ENCODE measurements at places on chromosomes 1 and 21.

GRCh38 chr1:69738458-69739250 lies 170.9 kb downstream of the LRRC7 start:
- no peak for DNase-seq

DNA sequence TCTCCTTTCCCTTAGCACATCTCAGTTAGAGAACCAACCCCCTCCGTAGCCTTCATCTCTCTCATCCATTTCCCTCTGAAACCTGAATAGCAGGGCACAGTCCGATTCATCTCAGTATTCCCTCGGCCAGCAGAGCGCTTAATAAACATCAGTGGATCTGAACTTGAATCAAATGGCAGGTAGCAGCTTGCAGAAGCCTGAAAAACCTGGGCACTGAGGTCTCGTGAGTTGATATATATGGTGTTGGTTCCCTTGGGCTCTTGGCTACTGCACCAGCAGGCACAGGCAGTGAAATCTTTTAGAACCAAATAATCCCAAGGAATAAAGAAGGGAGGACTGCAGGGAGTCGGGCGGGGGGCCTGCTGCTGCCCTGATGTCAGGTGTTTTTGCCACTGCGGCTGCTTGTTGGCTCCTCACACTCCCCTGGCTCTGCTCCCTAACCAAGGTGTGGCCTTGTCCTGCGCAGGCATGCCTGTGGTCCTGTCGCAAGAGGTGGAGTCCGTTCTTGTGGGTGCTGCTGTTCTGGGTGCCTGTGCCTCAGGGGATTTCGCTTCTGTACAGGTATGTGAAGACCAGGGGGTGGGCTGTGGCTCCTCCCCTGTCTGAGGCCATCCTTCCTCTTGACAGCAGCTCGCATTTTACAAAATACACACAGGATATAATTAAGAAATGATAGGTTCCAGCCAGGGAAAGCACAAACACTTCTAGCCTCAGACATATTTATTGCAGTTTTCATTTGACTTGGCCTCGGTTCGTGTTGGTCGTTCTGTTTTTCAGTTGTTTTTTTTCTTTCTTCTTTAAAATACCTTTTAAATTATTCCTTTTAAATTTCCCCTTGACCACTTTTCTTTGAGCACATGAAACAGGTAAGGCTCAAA lies 140.9 kb upstream of the HOOK1 start:
- DNase-seq, result no peak

- DNase-seq, result no peak
Measured at GRCh38 chr1:230163205-230163604, 96.2 kb downstream of the GALNT2 start.

DNA sequence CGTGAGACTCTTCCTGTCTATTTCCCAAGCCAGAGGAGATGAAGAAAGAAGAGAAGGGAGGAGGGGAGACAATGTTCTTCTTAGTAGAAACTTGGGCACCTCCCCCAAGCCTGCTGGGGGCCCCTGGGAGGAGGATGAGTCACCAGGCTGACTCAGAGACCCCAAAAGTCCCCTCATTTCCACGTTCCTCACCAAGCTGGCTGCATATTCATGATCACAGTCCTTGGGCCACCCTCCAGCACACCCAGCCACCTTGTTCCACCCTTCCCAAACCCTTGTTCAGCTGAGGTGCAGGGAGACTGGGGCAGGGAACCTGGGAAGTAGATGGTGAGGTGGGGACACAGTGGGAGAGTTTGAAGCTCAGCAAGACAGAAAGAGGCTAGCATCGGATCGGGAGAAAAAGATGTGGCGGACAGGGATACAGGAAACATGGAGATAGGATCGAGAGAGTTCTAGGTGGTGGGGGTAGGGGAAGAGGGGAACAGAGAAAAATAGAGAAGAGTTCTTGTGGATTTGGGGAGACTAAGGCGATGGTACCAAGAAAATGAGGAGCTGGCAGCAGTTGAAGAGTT lies 712 bp downstream of the RAB13 start:
- no peak for DNase-seq

- DNase-seq, result no peak
Measured at GRCh38 chr1:96865731-96866685, 144.4 kb downstream of the PTBP2 start.

DNA sequence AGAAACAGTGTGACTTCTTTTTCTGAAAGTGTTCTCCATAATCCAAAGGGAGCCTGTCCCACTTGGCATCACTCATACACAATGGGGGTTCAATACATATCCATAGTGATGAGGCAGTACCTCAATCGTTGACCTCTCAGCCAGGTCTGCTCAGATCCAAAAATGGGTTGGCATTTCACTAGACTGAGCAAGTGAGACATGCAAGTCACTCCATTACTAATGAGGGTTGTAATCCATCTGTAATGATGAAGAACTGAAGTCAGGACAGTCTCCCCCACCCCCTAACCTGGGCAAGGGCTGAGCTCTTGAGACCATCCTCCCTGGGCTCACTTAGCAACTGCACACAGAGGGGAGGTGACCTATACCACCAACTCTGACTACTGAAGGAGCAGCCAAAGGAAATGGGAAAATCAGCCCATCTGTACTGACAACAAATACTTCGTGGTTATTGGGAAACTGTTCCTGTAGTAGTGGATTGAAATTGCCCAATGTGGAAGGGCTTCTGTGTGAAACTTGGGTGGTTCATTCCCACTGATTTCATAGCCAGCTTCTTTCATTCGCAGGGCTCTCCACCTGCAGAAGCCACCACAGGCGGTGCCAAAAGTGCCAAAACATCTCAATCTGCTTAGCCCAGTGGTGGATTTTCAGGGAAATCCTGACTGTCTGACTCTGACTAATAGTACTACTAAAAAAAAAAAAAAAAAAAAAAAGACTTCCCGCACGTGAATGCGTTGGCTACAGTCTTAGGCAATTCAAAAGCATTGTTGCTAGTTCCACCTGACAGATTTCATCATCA lies 5.0 kb downstream of the NGF start:
- DNase-seq, result no peak

DNA sequence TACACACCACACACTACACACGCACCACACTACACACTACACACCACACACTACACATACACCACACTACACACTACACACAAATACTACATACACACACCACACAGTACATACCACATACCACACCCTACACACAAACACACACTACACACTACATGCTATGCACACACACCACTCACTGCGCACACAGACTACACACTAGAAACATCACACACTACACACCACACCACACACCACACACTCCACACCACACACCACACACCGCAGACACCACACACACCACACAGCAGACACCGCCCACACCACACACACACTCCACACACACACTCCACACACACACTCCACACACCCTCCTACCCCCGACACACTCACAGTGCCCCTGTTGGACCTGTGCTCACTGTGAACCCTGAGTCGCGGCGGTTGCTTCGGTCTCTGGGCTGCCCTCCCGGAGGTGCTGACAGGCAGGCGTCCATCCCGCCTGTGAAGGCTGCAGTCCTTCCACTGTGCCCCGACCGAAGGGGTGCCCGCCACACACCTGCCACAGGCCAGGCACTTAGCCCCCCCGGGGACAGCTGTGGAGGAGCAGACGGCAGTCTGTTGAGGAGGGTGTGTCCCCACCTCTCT lies 21.4 kb downstream of the TFF3 start:
- no peak for DNase-seq

DNA sequence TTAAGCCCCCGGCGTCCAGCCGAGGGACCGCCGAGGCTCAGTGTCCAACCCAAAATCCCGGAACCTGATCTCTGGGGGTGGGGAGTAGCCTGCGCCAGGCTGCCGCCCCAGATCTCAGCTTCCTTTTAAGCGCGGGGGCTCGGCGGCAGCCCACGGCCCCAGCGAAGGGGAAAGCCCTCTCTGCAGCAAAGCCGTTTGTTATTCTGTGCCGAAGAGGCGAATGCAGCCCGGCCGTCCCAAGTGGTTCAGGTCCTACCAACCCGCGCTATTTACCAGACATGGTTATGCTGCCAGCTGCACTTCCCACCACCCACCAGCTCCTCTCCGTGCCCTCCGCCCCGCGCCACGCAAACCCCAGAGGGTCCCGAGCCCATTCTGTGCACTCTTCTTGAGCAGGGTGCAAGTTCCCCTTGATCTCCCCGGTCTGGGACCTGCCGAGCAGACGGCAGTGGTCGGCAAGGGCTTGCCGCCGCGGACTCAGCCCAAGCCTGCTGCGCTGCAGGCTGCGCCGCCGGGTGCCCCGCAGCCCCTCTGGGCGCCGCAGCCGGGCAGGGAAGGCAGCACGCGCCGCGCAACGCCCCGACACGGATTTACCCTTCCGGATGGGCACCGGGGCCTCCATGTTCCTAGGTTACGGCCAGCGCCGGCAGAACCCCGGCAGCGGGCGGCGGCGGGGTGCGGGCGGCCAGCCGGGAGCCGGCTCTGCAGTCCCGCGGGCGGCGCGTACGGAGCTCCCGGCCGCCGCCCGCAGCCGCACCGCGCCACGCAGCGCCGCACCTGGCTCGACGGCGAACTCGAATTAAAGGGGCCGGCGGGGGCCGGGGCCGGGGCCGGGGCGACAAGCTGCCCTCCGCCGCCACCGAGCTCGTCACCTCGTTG lies 738 bp upstream of the KCNA2 start:
- no peak for DNase-seq

DNA sequence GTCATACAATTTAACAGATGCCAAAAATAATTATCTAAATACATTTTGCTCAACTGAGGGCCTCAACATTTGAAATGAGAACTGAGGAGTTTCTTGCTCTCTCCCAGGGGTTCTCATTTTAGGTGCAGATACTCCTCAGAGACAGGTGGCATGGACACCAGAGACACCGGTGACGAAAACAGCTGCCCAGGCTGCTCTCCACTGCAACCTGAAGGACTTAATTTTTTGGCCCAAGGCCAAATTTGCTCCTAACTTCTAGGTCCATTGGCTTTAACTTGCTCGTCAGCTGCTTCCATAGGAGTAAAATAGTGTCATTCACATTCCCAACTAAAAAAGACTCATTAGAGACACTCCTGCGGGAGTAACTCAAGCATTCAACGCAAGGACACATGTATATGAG lies 87.0 kb downstream of the NRIP1 start:
- DNase-seq, result no peak

GRCh38 chr1:180594723-180595122 lies 36.0 kb downstream of the OVAAL start:
- no peak for DNase-seq

DNA sequence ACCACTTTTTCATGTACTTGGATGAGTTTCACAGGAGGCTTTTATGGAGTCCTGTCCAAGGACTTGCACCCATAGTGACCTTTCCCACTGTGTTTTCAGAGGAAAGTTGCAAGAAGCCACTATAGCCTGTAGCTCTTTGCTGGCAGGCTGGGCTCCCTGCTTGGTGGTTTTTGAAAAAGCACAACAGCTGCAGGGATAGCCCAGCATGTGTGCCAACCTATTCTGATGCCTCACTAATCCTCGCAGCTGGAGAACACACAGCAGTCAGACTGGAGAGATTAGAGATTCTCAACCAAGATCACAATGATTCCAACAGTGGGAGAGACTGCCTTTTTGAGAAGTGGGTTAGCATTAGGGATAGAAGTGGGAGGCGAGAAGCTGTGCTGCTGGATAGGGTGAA lies 24.1 kb upstream of the ARHGEF11 start:
- DNase-seq, result no peak

DNA sequence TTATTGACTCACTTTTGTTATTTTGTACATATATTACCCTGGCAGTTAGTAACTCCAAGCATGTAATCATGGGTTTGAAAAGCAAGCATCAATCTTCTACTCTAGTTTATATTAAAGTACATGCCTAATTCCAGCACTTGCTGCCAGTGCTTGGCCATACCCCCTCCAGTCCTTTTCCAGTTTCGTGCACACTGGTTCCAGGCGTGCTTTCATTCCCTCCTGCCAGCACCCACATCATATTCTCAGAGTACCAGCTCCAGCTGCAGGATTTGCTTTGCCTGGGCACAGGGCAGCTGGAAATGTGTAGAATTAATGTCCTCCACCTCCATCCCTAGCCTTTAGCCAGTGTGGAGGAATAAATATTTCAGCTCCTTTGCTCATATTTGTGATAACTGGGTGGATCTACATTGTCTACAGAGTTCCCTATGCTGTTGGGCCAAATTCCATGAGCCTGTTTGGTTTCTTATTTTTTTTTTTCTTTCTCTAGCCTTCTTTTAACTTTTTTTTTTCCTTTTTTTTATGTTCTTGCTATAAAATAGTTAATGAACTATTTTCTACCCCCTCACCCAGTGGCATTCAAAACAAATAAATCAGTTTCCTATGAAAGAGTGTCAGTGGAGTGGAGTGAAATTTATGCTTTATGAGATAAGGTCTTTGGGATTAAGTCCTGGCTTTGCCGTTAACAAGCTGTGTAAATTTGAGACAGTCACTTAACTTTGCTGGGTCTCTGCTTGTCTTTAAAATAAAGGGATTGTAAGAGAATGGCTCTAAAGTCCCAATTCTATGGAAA lies 2.6 kb upstream of the GNG12 start:
- no peak for DNase-seq

DNA sequence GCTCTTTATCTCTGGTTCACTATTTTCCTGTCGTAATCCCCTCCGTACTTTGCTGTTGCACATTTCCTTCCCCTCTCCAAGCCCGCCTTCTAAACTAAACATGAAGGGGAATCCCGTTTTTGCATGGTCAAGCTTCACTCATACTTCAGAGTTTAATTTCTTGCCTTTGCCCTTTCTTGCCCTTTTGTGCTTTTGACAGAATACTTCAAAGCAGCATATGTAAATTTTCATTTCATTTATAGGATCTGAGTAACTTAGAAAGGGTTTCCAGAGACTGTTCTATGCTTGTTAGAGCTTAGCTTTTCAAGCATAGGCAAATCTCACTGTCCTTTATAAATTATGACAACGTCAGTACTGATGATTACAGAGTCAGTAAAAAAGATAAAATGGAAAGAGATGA lies 27.7 kb downstream of the SPATA45 start:
- DNase-seq, result no peak

- DNase-seq, result no peak
Measured at GRCh38 chr1:78069784-78070183, 24.0 kb downstream of the GIPC2 start.

DNA sequence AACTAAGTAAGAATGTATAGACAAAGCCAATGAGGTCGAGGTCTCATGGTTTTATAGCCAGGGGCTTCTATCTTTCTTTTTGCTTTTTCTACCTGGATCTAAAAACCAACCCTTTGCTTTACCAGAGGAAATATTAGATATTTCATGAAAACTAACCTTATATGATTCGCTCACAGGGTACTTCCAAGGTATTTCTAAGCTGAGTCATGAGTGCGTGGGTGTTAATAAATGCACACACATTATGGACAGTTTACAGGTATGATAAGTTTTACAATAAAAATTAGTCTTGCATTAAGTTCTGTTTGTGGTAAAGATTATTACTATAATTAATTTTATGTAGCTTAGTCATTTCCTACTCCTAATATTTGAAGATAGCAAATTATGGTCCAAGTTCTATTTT lies 217.2 kb downstream of the CHRM3 start:
- DNase-seq, result no peak

DNA sequence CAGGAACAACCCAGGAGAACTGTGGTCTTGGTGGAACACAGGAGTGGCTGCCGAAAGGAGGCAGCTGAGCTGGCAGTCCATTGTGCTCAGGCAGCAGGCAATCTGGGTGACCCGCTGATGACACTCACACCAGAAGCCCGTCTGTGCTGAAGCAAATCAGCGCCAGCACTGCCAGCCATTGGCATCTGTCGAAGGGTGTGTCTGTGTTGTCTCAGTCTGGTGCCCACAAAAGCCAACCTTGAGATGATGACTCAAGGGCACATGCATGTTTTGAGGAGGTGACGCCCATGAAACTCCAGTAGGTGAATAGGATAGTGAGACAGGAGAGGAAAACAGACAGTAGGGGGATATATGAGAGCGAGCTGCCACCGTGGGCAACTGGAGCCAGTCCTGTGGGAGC lies 167.3 kb downstream of the KAZN start:
- DNase-seq, result no peak

- DNase-seq, result no peak
Measured at GRCh38 chr1:12078938-12079861, 16.1 kb downstream of the TNFRSF8 start.

GRCh38 chr1:248618878-248619277 lies 16.0 kb downstream of the OR2T11 start:
- no peak for DNase-seq
